ENCODE measurements at places on chromosomes 3 and 15.

DNA sequence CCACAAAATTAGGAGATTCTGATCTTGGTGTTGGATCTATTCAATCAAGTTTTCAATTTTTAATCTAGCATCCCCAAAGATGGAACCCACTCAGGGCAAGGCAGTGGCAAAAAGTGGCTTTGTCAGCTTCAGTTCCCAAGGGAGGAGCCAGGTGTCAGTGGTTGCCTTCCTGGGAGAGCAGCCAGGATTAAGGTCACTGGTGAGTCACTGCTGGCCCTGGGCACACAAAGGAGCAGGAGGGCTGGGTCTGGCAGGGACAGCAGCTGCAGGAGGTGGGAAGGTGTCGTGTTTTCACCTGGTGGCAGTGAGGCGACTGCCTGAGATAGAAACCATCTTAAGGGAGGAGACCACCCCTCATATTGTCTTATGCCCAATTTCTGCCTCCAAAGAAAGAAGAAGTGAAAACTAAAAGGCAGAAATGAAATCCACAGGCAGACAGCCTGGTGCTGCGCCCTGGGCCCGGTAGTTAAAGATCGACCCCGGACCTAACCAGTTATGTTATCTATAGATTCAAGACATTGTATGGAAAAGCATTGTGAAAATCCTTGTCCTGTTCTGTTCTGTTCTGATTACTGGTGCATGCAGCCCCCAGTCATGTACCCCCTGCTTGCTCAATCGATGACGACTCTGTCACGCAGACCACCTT, 5.9 kb upstream of the KLHL25 start:
- no peak for DNase-seq

GRCh38 chr3:174162550-174162949, 696.6 kb upstream of the NAALADL2 start:
- no peak for DNase-seq

- DNase-seq = no peak
These were observed 13.1 kb upstream of the USP3 start for GRCh38 chr15:63491116-63491827.

GRCh38 chr3:11288786-11289637, 16.8 kb downstream of the ATG7 start:
- no peak for DNase-seq

GRCh38 chr3:134326760-134327593, 47.3 kb downstream of the AMOTL2 start:
- no peak for DNase-seq

DNA sequence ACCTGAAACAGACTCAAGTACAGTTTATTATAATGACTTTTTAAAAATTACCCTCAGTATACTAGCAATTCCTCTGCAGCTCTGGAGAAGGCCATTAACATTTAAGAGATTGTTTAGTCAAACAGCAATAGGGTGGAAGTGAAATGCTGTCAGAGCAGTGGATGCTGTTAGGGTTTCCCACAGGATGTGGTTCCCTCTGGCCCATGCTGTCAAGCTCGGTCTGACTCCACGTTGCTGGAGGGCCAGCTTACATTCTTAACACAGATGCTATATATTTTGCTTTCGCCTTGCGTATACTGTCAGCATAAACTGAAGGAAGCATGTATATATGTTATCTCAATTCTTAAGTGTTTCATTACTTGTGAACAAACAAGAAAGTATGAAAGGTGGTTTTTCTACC, 231.1 kb upstream of the COL8A1 start:
- DNase-seq = no peak

Data from stimulated activated CD8-positive, alpha-beta memory T cell treated with anti-CD3 and anti-CD28 coated beads, Interleukin-7, amount 100 ng/mL, for 1 hour (primary cell).